Omental fat pad (tissue), 4 donors: ENCODE measurements at places on chromosomes 6 and 20. TPM values are rescaled to one million over a fixed set of nuclear protein-coding genes. Genes with fewer than 3 reads are reported as not detected.

DNA sequence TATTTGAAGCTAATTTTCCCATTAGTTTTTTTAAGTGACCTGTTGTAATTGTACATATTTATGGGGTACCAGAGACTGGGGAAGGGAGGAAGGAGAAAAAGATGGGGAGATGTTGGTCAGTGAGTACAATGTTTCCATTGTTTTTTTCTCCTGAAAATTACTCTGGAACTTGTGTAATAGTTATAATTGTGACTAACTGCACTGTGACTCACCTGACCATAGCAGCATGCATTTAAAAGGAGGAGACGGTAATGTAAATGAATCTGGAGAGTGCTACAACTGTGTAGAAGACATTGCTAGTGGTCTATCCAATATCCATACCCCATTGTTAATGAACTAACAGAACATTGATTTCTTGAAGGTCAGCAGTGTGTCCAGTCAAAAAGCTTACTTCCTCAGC, 133.4 kb downstream of the RFPL4B start:
- DNase-seq, result no peak

- no peak for DNase-seq
These were observed 7.4 kb downstream of the FAM209B start for GRCh38 chr20:56540415-56540814.

GRCh38 chr6:6622501-6622900, 34.0 kb downstream of the LY86 start:
- DNase-seq, result no peak

GRCh38 chr6:45448417-45449389, 71.0 kb upstream of the SUPT3H start:
- DNase-seq, result no peak

DNA sequence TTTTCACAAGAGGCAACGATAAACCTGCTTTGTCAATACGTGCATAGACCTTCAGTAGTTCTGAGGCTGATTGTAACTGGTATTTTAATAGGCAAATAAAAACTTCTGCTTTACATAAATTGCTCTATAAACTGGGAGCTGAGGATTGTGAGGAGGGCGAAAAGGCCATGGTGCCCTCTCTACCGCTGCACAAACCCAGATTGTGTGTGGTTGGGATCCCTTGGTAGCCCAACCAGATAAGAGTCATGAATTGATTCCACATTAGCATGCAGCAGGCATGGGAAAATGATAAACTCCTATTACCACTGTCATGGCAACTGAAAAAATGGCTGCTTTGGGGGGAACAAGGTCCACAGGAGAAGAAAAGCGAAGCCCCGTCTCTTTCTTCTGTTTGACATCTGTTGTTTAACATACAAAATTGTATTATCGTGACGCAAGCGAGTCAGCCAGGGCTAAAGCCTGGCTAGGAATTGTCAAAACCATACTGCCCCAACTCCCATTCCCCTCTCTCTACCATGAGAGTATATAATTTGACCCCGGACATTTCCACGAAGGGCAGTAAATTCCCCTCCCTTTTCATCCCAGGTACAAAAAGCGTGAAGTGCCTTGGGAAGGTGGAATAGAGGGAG, 157.8 kb upstream of the SALL4 start:
- DNase-seq, result no peak

GRCh38 chr20:40682104-40682981, 6.7 kb downstream of the MAFB start:
- no peak for DNase-seq

DNA sequence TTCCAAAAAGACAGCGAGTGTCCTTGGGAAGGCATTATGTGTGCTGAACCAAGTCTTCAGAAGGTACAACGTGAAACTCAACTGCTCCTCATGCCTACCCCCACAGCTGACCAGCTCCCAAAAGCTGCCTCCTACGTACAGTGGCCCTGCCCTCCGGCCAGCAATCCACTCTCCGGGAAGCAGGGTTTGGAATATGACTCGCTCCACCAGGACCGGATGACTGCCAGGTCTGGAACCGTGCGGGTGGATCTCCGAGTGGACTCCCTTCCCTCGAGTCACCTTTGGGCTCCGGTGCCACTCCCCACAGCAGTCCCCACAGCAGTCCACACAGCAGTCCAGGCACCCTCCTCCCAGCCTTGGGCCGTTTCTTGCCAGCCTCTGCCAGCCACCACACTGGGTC, 4.3 kb downstream of the ZBTB46 start:
- no peak for DNase-seq

- no peak for DNase-seq
These were observed 230.9 kb upstream of the SULF2 start for GRCh38 chr20:48015943-48016723.

DNA sequence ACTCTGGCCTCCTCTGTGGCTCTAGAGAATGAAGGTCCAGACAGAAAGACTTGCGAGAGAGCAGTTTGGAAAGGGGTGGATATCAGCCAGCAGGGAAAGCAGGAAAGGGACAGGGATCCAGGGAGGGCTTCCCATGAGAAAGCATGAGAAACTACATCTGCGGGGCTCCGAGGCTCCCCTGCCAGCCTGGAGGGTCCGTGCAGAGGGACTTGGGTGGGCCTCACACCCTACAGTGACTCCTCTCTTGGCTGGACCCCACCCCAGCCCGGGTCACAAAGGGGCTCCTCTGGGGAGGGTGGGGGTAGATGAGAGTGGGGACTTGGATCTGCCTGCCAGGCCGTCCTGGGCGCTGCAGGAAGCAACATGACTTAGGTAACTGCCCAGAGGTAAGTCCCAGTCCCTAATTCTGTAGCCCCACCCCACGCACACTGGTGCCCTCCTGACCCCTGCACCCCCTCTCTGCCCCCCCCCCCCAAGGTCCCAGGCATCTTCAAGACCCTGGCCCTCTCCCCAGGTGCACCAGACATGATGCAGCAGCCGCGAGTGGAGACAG, at the start of gene TMEM239:
TSS of gene TMEM239 (plus strand) at position 335 of the 553 bp plus-strand sequence. CDS start at position 526, 191 bp downstream.
- no peak for DNase-seq

- DNase-seq, result no peak
These were observed 27.4 kb upstream of the VAPB start for GRCh38 chr20:58361481-58362205.

- DNase-seq, result no peak
These were observed 95.6 kb downstream of the JARID2 start for GRCh38 chr6:15341311-15342001.

ZNF322 gene
- total RNA-seq, result 14.4 TPM

EGFL8 gene
- total RNA-seq, result 12.0 TPM

ARMH2 gene
- not detected for total RNA-seq

SLC22A23 gene
- 13.2 TPM for total RNA-seq
